GM12864 (cell line): ENCODE measurements at places on chromosomes 4 and X.

DNA sequence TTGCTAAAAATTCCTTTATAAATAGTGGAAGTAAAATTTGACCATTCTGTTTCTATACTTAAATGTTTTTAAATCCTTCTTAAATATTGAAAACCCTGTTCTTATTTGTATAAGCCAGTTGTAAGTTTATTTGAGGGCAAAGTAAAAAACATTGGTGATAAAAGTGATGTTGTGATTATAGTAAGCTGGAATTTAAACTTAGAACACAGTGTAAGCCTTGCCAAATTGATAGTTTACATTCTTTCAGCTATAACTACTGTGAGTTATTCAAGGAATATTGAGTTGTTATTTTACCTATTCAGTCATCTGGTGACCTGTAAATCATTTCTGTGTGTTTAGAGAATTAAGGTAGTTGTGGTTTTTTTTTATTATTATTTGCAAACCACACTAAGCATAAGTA lies 9.6 kb downstream of the YY2 start:
- no peak for DNase-seq

GRCh38 chrX:56564164-56564885 lies 898 bp downstream of the UBQLN2 start:
- DNase-seq, result no peak

DNA sequence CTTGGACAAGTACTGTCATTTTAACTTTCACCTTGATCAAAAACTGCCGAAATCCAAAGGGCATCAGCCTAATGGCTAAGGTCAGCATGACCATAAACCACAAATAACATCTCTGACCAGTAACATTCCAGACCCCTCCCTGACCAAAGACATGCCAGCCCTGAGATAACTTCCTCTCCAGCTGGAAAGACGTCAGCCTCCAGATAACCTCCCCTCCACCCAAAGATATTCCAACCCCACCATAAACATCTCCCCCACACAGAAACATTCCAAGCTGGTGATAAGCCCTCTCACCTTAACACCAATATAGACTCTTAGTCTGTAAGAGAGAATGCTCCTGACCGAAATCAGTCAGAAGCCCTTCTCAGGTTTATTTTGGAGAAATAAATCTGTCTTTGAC lies 7.4 kb downstream of the PPP1R2C start:
- no peak for DNase-seq

DNA sequence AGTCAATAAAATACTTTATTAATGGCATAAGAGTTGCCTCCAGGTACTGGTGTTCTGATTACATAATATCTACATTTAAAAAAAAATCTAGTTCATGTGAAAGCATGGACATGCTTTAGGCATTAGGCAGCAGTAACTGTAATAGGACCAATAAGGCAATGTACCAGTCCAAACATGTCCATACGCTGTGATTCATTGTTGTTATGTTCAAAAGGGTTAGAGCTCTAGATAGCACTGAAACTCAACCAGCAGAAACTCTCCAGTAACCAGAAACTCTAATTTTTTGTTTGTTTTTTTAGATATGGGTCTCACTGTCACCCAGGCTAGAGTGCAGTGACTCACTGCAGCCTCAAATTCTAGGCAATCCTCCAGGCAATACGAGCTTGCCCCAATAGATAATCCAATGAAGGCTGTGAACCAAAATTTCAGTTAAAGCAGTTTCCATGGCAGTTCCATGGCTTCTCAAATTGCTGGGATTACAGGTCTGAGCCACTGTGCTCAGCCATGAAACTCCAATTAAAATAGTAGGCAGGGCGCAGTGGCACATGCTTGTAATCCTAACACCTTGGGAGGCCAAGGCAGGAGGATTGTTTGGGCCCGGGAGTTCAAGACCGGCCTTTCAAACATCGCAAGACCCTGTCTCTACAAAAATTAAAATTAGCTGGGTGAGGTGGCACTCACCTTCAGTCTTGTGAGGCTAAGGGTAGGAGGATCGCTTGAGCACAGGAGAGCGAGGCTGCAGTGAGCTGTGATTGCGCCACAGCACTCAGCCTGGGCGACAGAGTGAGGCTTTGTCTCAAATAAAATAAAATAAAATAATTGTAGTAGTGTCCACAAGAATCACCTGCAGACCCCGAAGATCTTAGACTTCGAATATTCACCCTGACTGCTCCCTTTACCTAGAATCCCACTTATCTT lies 36.3 kb downstream of the MGARP start:
- DNase-seq, result no peak

DNA sequence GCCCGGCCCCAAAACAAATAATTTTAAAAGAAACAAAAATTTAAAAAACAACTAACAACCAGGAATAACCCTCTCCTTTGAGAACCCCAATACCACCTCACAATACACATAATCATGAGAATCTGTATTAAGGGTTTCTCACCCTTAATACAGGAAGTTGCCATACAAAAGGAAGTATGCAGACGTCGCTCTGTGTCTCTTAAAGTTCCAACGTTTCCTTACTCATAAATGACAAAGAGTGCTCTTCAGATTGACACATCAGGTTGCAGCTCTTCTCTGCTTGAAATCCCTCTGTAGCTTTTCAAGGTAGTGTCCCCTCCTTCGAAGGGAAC lies 73.9 kb upstream of the IRF2 start:
- DNase-seq, result no peak

DNA sequence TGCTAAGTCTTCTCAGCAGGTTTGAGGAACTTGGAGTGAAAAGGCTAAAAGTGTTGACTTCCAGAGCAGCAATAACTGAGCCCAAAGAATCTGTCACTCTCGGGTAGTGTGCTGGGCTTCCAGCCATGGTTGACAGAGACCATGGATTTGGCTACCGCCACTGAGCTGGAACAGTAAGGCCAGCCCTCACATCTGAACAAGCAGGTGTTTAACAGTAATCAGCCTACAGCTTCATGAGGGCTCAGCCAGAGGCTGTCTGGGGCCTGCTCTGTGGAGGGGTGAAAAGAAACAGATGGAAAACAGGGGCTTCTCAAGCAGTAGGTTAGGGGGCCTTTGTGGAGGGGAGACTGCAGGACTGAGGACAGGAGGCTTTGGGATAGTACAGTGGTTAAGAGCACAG lies 14.9 kb downstream of the RASL11B start:
- DNase-seq, result no peak

DNA sequence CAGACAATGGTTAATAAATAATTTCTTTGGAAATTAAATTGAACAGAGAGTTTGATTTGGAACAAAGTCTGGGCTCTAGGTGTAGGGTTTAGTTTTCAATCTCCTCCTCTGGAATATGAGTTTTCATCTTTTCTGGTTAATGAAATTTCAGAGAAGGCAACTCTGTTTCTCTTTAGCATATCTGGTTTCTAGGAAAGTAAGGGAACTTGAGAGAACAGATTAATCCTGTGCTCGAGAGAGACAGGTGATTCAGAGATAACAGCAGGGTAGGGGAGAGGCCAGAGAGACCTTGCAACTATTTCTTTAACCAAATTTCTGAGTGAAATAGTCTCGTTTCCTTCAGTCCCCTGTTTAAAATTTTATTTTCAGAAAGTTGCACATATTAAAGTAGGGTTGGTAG lies 275.4 kb downstream of the GALNTL6 start:
- no peak for DNase-seq

GRCh38 chrX:1576201-1576992 lies 15.0 kb upstream of the AKAP17A start:
- DNase-seq, result no peak
